ENCODE measurements at places on chromosomes 16 and 17. TPM values are rescaled to one million over a fixed set of nuclear protein-coding genes. Genes with fewer than 3 reads are reported as not detected.

GRCh38 chr17:63311416-63311937, 134.6 kb downstream of the CYB561 start:
- no peak for DNase-seq

DNA sequence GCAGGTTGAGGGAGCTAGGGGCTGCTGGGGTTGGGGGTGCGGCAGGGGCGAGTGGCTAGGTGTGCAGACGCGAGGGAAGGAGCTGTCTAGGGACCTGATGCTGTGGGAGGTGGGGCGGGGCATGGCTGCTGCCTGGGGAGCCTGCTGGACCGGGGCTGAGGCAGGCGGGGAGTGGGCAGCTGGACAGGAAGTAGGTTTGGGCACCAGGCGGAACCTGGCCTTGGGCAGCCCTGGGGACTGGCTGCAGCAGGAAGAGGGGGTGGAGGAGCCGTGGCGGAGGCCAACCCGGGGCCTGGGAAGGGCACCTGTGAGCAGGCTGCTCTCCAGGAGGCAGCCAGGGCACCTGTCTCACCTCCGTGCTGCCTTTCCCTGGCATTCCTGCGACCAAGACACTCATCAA, 5.9 kb upstream of the DNASE1L2 start:
- no peak for DNase-seq

TSPOAP1 gene
- 17.2 TPM for polyA plus RNA-seq

- DNase-seq, result peak; percentile 53
These were observed 170.8 kb upstream of the FAM20A start for GRCh38 chr17:68771867-68772515.

SMIM22 gene
- 75.8 TPM for polyA plus RNA-seq

CDH13 gene
- 17.1 TPM for polyA plus RNA-seq

GRCh38 chr17:79968116-79968515, 67.6 kb downstream of the TBC1D16 start:
- no peak for DNase-seq

Data from large intestine (tissue), 12 donors.